NCI-H1694 (cell line): ENCODE measurements at places on chromosomes 13 and 19.

- no peak for DNase-seq
Measured at GRCh38 chr19:8449830-8450229, 5.1 kb downstream of the HNRNPM start.

DNA sequence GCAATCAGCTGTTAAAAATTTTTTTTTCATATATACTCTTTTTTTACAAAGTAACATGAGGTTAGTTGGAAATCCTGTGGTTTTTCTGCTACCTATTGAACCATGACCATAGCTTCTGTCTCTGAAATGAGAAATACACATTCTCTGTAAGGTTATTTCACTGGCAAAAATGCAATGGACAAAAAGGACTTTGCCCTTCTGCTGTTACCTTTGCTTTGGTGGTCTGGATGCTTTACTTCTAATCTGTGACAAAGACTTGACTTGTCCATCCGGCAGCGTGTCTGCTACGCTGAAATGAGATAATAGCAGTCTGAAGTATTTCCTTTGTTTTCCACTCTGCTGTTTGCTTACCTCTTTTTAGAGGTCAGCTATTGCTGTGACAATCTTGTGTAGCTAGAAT is 412.8 kb downstream of the SLITRK6 start:
- no peak for DNase-seq

- DNase-seq = no peak
Measured at GRCh38 chr13:99103536-99103935, 97.1 kb upstream of the UBAC2 start.

DNA sequence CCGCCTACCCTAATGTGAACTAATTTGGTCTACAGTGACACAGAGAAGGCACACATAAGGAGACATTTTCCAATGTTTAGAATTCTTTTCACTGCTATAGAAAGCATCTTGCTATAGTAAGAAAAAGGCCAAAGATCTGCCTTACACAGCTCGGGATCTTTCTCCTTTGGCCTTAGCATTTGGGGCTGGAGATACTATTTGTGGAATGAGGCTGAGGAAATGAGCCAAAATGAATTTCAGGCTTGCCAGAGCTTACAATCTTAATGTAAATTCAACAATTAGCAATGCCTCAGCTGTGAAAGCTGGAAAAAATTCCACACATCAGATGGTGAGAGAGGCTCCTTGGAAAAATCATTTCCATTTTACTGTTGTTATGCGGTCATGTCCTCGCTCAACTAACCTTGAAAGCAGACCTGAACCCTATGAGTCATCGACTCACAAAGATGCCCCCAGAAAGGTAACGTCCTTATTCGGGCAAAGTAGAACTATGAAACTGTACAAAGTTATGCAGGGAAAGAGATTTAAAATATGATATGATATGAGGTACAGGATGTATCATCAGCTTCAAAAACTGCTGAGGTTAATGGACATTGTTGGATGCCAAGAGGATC is 324.5 kb upstream of the NBEA start:
- no peak for DNase-seq

DNA sequence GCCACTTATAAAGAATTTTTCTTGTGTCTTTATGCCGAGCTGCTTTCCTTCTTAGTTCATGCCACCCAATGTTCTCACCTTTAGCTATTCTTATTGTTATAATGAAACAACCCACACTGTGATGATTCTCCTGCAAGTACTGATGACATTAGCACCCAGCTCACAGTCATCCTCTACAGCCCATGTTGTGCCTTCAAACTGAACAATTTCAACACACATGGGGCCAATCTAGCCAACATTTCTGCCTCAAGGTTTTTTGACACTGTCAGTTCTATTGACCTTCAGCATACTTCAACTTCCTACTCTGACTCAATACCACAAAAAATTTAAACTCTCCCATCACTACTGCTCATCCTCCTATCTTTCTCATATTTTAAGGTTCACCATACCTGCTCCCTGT is 752.4 kb downstream of the FGF9 start:
- DNase-seq = no peak

- no peak for DNase-seq
Measured at GRCh38 chr19:3374369-3375112, 8.2 kb downstream of the NFIC start.

- DNase-seq = no peak
Measured at GRCh38 chr13:24075137-24075975, 85.2 kb upstream of the SPATA13 start.

DNA sequence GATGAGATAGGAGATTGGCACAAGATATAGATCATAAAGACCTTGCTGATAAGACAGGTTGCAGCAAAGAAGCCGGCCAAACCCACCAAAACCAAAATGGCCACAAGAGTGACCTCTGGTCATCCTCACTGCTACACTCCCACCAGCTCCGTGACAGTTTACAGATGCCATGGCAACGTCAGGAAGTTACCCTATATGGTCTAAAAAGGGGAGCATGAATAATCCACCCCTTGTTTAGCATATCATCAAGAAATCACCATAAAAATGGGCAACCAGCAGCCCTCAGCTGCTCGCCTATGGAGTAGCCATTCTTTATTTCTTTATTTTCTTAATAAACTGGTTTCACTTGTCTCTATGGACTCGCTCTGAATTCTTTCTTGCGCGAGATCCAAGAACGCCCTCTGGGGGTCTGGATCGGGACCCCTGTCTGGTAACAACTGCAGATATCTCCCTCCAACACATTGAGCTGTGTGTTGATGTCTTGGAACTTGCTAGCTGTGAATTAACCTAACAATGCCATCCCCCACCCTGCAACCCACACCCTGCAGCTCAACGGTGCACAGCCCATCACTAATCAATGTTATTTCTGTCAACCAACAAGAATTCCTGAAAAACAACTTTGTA is 27.1 kb upstream of the GRTP1 start:
- DNase-seq = no peak

DNA sequence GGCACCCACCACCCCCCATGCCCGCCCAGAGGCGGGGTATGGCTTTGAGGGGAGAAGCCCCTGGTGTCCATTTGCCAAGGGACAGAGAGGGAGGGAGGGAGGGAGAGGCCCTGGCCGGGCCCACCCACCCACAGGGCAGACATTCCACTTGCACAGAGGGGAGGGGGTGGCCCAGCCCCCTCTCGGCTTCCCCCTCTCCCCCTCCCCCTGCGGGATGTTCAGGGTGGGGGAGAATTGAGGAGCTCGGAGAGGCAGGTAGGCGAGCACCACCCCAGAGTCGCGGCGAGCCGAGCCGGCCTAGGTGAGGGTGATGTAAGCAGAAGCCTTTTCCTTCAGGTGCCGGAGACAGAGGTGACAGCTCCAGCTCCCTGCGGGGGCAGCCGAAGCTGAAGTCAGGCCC is 12.3 kb downstream of the DPF1 start:
- no peak for DNase-seq

DNA sequence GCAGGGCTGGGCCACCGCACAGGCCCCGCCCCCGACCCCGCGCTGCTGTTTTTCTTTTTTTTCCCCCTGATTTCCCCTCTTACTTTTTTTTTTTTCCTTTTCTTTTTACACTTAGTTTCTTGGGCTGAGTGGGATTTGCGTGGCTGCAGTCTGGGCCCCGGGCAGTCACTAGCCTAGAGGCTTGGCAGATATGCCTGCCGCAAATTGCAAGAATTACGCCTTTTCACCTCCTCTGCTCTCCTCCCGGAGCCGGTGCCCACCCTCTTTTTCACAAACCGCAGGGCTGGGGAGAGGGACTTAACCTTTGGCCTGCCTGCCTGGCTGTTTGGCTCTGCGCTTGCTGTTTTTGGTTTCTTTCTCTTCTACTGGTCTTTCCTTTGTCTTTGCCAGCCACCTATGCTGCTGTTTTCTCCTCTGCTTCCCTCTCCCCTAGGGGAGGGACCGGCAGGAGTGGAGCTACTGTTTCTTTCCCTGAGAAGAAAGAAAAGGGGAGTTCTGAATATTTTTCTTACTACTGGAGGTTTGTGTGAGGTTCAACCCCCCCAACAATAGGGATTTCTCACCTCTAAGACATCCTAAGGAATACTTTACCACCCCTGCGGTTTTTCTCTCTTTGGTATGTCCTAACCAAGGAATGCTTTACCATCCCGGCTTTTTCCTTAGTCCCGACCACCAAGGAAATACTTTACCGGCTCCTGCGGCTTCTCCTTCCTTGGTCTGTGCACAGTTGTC is 11.0 kb downstream of the ZNF552 start:
- no peak for DNase-seq

GRCh38 chr13:43564952-43565351 is 221.8 kb downstream of the ENOX1 start:
- DNase-seq = no peak

DNA sequence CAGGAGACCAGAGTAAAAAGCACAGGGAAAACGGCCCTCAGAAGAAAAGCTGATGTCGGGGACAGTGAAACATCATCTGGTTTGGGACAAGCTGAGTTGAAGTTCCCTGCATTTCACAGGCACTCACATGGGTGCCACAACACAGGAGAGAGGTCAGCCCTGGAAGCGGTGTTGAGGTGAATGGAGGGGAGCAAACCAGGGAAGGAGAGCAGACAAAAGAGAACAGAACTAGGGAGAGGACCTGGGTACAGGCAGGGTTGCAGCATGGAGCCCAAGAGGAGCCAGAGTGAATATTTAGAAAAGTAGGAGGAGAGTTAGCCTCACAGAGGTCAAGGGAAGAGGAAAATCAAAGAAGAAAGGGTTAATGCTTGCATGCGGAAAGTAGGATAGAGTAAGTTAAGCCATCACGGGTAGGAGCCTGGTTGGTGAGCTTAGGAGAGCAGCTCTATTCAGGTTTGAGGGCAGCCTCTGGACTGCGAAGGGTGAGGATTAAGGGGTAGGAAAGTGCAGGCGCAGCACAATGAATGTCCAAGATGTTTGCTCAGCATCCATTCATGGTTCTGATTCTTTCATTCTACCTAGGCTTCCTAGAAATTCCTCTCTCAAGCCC is 15.5 kb downstream of the FAM216B start:
- DNase-seq = no peak

DNA sequence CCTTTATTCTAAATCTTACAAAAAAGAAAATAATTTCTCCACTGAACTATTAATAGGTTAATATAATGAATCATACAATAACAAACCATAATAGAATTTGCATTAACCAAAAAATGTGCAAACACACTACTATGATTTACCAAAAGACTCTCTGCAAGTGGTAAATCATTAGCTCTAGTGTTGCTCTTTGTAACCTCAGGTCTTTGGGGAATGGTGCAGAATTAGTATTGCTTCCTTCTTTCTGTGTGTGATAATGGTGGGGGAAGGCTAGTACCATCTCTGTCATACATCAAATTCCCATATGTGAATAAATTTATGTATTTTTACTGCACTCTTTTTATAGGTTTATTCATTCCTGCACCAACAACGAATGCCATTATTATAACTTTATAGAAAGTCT is 105.1 kb downstream of the COG6 start:
- no peak for DNase-seq

DNA sequence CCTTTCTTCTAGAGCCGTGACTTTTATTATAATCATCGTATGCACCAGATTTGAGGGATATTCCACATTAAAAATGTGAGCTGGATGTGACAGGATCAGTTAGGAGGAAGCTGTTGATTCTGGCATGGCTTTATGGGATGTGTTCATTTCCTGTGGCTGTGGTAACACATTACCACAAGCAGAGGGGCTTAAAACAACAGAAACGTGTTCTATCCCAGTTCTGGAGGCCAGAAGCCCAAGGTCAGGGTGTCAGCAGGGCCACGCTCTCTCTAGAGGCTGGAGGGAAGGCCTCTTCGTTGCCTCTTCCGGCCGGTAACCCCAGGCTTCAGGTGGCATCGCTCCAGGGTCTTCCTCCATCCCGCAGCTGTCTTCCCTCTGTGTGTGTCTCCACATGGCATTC is 14.5 kb downstream of the MED25 start:
- DNase-seq = no peak

DNA sequence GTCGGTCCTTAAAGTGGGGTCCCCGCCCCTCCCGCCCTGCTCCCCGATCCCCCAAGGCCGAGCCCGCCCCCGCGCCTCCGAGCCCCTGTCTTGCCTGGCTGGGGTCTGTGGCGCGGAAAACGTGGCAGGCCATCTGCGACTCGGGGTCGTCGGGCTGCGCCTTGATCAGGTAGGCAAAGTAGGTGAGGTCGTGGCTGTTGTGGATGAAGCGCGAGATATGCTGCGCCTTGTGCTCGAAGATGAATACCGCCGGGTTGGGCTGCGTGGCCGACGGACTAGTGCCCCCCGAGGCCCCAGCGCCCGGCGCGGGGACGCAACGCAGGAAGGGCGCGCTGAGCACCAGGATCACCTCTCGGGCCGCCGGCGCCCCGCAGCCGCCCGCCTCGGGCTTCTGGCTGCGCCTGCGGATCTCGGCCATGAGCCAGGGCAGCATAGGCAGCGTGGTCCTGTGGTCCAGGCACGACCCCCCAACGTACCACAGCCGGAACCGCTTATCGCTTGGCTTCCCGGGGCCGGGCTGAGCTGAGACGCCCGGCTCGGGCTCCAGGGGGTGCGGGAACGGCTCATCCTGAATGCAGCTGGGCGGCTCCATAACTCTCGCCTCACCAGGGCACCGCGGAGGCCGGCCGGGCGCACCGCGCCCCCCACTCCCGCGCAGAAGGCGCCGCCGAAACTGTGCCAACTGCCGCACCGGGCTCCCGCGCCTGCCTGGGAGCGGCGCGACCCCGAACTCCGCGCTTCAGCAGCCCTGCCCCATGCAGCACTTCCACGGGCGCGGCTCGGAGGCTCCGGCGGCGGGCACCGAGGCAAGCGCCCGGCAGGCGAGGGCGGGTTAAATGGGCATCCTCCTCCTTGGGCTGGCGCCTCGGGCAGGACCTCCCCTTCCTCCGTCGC is 546 bp downstream of the TBC1D4 start:
- no peak for DNase-seq

GRCh38 chr13:111206148-111206547 is 91.0 kb downstream of the ARHGEF7 start:
- no peak for DNase-seq

- DNase-seq = no peak
Measured at GRCh38 chr19:15986701-15987100, 37.9 kb downstream of the OR10H4 start.

DNA sequence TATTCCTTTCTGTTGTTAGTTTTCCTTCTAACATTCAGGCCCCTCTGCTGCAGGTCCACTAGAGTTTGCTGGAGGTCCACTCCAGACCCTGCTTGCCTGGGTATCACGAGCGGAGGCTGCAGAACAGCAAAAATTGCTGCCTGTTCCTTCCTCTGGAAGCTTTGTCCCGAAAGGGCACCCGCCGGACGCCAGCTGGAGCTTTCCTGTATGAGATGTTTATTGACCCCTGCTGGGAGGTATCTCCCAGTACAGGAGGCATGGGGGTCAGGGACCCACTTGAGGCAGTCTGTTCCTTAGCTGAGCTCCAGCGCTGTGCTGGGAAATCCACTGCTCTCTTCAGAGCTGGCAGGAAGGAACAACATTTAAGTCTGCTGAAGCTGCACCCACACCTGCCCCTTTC is 259.1 kb downstream of the SLC7A1 start:
- DNase-seq = no peak

- DNase-seq = no peak
Measured at GRCh38 chr13:50466456-50466855, 377.0 kb downstream of the DLEU7 start.

GRCh38 chr19:41753159-41753558 is 2.2 kb upstream of the CEACAM6 start:
- DNase-seq = peak; percentile 9

GRCh38 chr19:47896773-47897172 is 10.7 kb upstream of the SULT2A1 start:
- DNase-seq = no peak
